Stimulated activated CD8-positive, alpha-beta memory T cell treated with anti-CD3 and anti-CD28 coated beads, Interleukin-15, amount 100 ng/mL, for 24 hours (primary cell): ENCODE measurements at places on chromosomes 12 and 14.

GRCh38 chr12:119592232-119592631 is 1.3 kb upstream of the TMEM233 start:
- no peak for DNase-seq

GRCh38 chr12:46390881-46391280 is 18.3 kb upstream of the SLC38A2 start:
- DNase-seq, result no peak

DNA sequence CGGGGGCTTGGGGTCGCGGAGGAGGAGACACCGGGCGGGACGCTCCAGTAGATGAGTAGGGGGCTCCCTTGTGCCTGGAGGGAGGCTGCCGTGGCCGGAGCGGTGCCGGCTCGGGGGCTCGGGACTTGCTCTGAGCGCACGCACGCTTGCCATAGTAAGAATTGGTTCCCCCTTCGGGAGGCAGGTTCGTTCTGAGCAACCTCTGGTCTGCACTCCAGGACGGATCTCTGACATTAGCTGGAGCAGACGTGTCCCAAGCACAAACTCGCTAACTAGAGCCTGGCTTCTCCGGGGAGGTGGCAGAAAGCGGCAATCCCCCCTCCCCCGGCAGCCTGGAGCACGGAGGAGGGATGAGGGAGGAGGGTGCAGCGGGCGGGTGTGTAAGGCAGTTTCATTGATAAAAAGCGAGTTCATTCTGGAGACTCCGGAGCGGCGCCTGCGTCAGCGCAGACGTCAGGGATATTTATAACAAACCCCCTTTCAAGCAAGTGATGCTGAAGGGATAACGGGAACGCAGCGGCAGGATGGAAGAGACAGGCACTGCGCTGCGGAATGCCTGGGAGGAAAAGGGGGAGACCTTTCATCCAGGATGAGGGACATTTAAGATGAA is 630 bp downstream of the FOS start:
- no peak for DNase-seq

DNA sequence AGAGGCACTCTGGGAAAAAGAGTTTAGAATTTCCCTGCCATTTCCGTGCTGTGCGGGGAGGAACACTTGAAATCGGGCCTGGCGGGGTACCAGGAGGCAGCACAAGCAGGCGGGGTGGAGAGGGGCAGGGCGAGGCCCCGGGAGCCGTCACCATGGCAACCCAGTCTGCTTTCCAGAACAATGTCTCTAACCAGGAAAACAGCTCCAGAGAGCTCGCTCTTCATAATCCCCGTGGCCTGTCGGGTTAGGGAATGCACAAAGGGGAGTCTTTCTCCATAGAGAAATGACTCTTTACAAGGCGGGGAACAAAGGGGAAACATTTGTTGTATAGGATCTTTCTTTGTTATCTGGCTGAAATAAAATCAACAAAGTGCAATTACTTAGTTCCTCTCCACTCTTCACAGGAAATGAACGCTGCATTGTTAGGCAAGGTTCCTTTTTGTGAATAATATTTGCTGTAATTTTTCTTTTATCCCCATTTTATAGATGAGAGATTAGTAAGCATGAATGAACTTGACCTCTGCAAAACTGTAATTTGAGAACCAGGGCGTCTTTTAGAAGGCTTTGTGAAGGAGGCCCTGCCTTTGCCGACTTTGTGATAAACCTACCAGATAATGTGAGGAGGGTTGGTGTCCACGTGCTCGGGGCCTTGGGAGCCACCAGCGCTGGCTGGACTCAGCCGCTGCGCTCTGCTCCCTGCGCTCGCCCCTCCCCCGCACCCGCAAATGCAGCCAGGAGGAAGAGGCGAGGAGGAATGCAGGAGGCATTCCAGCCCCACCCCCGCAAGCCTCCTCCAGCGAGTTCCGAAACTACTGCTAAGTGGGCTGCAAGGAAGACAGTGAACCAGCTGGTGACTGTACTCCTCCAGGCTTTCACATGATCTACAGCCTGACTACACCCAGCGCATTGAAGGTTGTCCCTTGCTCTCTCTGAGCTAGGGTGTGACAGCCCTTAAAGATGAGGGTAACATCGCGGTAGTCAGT is 105.2 kb upstream of the ATF7IP start:
- no peak for DNase-seq

DNA sequence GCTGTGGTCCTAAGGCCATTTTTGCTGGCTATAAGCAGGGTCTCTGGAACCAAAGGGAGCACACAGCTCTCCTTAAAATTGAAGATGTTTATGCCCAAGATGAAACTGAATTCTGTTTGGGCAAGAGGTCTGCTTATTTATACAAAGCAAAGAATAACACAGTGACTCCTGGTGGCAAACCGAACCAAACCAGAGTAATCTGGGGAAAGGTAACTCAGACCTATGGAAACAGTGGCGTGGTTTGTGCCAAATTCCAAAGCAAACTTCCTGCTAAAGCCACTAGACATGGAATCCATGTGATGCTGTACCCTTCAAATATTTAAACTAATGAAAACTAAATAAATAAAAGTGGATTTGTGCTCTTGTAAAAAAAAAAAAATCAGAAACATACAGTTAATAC is 29.6 kb upstream of the BICDL1 start:
- DNase-seq, result no peak

- DNase-seq, result no peak
These were observed 230.0 kb downstream of the MSRB3 start for GRCh38 chr12:65508276-65509035.

- no peak for DNase-seq
These were observed 991 bp upstream of the RCOR1 start for GRCh38 chr14:102591372-102591943.

- DNase-seq, result no peak
These were observed 179.3 kb downstream of the PCNX1 start for GRCh38 chr14:71086567-71086966.

DNA sequence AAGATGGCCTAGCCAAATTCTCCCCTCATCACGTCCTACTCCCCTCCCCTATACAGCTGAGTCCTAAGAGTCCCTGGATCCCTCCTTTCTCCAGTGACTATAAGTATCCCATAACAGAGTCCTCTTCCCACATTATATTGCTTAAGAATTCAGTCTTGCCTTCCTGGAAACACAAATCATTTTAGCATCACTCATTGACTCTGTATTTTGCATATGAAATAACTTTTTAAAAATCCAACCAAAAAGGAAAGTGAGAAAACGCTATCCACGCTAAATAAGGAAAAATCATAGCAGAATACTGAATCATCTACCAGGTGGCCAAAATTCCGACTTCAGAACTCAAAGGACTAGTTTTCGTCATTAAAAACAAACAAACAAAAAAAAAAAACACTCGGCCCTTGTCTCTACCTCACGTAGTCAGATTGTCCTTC is 130.2 kb downstream of the GCH1 start:
- no peak for DNase-seq

DNA sequence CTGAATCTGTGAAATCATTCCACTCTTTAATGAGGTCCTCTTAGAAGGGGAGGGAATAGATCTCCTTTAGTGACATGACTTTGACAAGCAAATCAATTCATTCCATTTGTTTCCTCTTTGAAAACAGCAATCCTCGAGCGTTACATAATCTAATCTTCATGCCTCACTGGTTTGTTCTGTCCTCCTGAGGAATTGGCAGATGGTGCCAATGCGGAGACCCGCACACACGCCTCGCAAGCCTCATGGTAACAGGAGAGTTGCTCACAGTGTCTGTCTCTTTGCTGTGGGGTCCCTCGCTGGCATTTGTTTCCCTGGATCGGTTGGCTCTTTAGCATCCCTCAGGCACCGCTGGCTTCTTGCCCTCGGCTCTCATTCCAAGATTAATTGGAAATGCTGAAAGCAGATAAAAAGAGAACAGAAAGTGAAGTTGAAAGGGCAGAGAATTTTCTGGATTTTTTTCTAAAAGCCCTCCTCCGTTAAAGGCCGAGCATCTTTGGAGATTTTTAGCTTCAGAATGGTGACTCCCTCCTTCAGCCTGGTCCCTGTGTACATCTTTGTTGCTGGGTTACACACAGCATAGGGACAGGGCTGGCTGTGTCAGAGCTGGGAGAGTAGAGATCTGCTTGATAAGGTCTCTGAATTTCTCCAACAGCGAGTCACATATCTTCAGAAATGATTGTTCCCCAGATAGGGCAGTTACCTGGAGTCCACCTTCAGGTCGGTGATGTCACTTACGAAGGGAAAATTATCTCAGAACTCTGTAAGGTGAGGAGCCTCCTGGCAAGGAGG is 10.1 kb upstream of the CABP1 start:
- no peak for DNase-seq

DNA sequence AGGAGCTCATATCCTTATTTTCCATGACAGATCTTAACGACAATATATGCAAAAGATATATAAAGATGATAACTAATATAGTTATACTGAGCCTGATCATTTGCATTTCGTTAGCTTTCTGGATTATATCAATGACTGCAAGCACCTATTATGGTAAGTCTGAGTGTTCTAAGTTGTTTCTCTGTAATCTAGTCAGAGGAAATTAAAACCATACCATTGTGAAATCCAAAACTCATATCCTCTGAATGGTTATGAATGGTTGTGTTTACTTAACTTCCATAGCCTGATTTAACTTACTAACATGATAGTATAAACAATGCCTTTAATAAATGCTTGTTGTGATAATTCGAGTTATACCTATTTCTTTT is 760 bp downstream of the TMEM19 start:
- no peak for DNase-seq
